Cardiac muscle cell (in vitro differentiated cells and primary cell): ENCODE measurements at places on chromosomes 5 and 9. TPM values are rescaled to one million over a fixed set of nuclear protein-coding genes. Genes with fewer than 3 reads are reported as not detected.
A peak's percentile ranks its signal among the peaks of the same experiment; 100 is the strongest.

DNA sequence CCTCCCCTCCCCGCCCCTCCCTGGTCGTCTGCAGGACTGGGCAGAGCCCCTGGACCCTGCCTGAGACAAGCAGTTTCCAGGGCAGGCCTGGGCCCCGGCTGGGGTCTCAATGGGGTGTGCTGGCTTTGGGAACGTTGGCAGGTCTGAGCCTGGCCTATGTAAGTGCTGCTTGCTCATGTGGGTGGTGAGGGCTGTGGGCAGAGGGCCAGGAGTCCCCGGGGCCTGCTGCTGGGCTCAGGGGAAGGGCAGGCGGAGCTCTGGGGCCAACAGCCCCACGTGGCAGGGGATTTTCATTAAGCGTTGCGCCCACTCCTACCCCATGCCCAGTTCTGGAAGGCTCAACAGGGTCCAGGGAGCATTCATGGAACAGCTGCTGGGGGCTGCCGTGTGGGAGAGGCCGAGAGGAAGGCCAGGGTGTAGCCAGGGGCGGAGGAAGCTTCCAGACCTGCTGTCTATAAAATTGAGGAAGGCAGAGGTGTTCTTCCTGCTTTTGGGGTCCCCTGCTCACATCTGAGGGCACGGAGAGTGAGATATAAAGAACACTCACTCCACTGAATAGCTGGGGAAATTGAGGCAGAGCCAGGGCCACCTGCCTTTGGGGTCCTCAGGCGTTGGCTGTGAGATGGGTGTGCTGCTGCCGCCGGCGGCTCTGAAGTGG, 32.5 kb downstream of the RXRA start:
- H3K27ac ChIP-seq = no peak overlapping the region
- H3K36me3 ChIP-seq = no peaks in the 10 kb centered on the region
- H3K27me3 ChIP-seq = no peaks in the 10 kb centered on the region
- H3K4me3 ChIP-seq = no peak overlapping the region
- H3K4me1 ChIP-seq = peaks cover 23% of the 10 kb centered on the region
- no peak for DNase-seq

GRCh38 chr5:167898361-167899042, 392.9 kb upstream of the WWC1 start:
- no peak for DNase-seq
- no peak overlapping the region for H3K27ac ChIP-seq
- no peaks in the 10 kb centered on the region for H3K36me3 ChIP-seq
- no peaks in the 10 kb centered on the region for H3K4me1 ChIP-seq
- H3K27me3 ChIP-seq = no peaks in the 10 kb centered on the region
- no peak overlapping the region for H3K4me3 ChIP-seq

DNA sequence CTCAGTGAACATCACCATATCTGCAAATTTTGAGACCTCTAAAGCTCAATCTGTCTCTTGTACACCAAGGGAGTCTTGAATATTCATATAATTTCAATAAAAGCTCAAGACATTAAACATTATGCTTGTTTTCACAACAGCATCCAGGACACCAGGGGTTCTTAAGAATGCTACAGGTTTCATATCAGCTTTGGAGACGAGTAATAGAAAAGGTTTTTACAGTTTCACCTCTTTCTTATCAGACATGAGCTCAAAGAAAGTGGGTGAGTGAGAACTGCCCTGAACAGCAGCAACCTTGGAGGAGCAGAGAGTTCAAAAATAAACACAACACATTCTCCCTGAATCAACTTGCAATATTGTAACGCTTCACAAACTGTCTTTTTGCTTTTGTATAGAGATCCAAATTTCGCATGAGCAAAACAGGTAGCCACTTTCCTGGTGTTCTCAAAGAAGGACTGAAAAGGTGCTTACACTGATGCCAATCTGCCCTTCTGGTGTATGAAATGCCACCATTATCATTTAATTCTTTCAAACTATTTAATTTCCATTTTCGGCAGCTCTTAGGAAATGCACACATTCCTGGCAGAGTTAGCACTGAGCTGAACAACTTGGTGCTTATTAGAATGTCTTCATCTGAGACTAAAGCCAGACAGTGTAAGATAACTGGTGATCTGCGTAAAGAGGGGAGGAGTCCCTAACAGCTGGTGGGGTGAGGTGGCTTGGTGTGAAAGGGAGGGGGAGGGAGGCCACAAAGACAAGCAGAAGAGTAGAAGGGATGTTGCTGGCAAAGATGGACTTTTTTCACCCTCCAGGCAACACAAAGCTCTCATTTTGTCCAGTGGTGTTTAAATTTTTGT, 535.3 kb downstream of the PDE4D start:
- H3K27ac ChIP-seq = peak overlapping the region; percentile 97
- no peaks in the 10 kb centered on the region for H3K27me3 ChIP-seq
- no peaks in the 10 kb centered on the region for H3K36me3 ChIP-seq
- H3K4me3 ChIP-seq = peak overlapping the region; percentile 13
- peaks cover 46% of the 10 kb centered on the region for H3K4me1 ChIP-seq
- peak; percentile 96 for DNase-seq

GRCh38 chr9:124553738-124554137, 46.5 kb upstream of the NR5A1 start:
- H3K36me3 ChIP-seq = no peaks in the 10 kb centered on the region
- no peak overlapping the region for H3K4me3 ChIP-seq
- no peaks in the 10 kb centered on the region for H3K27me3 ChIP-seq
- DNase-seq = no peak
- H3K27ac ChIP-seq = no peak overlapping the region
- H3K4me1 ChIP-seq = peaks cover 7% of the 10 kb centered on the region

- H3K27ac ChIP-seq = no peak overlapping the region
- H3K36me3 ChIP-seq = peaks cover 20% of the 10 kb centered on the region
- no peak overlapping the region for H3K4me3 ChIP-seq
- H3K27me3 ChIP-seq = no peaks in the 10 kb centered on the region
Measured at GRCh38 chr5:33999978-34000377, 7.9 kb downstream of the AMACR start.

GRCh38 chr5:54822324-54822687, 163.1 kb downstream of the ESM1 start:
- H3K36me3 ChIP-seq = no peaks in the 10 kb centered on the region
- no peak for DNase-seq
- peaks cover 27% of the 10 kb centered on the region for H3K4me1 ChIP-seq

- DNase-seq = peak; percentile 59
- H3K27ac ChIP-seq = no peak overlapping the region
- no peaks in the 10 kb centered on the region for H3K36me3 ChIP-seq
- H3K4me1 ChIP-seq = peaks cover 4% of the 10 kb centered on the region
- H3K27me3 ChIP-seq = no peaks in the 10 kb centered on the region
Measured at GRCh38 chr9:116447934-116448333, 239.2 kb upstream of the TRIM32 start.

DNA sequence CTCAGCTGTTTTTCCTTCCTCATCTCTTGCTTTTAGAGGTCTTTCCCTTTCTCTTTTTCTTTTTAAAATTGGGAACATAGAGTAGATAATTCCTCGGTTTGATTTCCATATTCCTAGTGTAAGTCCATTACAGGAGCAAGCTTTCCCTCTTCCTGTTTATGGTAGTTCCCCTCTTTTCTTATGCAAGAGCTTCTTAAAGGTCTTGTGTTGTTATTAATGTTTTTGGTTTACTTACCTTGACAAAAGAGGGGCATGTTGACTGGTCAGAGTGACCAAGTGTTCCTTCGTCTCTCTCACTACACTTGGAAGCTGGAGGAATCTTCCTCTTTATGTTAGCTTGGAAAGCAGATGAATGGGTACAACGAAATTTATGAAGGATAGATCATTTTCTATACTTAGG, 8.3 kb downstream of the ATG10 start:
- no peaks in the 10 kb centered on the region for H3K36me3 ChIP-seq
- H3K27me3 ChIP-seq = no peaks in the 10 kb centered on the region
- no peak overlapping the region for H3K27ac ChIP-seq
- no peak for DNase-seq
- H3K4me3 ChIP-seq = no peak overlapping the region

DNA sequence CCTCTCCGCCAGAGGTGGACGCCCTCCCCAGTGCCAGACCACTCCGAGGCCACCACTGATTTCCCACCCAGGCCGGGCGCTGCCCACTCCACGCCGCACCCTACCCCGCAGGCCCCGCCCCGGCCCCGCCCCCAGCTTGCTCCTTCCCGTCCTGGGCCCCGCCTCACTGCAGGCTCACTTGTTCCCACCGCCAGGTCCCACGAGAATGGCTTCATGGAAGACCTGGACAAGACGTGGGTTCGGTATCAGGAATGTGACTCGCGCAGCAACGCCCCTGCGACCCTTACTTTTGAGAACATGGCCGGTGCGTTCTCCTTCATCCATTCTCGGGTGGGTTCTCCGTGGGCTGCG, 6.5 kb downstream of the LRRC26 start:
- peaks cover 100% of the 10 kb centered on the region for H3K27me3 ChIP-seq
- H3K4me3 ChIP-seq = peak overlapping the region; percentile 11
- H3K27ac ChIP-seq = no peak overlapping the region
- no peaks in the 10 kb centered on the region for H3K36me3 ChIP-seq
- peaks cover under 1% of the 10 kb centered on the region for H3K4me1 ChIP-seq

DNA sequence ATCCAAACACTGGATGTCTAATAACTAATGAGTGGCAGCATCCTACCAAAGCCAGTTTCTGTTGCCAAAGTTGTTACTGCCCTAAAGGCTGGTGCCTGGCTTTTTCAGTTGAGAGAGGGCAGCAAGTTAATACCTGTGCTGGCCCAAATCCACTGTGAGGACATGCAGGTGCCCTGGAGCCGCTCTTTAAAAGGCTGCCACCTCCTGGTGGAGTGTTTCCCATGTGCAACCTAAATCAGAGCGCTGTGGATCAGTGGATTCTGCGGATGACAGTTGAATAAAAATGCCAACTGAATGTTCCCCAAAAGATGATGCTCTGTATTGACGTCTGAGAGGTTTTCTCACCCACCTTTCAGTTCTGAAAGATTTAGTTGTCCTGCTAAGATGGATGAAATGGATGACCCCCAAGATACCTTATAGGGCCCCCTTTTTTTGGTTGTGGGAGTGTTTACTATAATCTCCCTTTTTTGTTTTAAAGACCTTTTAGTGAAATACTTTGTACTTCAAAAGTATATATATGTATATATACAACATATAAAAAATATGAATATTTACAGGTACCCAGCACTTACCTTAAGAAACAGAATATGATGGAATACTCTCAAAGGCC, 146.4 kb downstream of the EGFLAM start:
- H3K4me1 ChIP-seq = no peaks in the 10 kb centered on the region
- H3K27ac ChIP-seq = no peak overlapping the region
- no peak for DNase-seq
- no peaks in the 10 kb centered on the region for H3K36me3 ChIP-seq
- no peak overlapping the region for H3K4me3 ChIP-seq

GRCh38 chr5:42819745-42820144, 8.1 kb upstream of the SELENOP start:
- H3K4me3 ChIP-seq = no peak overlapping the region
- H3K36me3 ChIP-seq = no peaks in the 10 kb centered on the region
- DNase-seq = no peak
- H3K27me3 ChIP-seq = no peaks in the 10 kb centered on the region
- no peaks in the 10 kb centered on the region for H3K4me1 ChIP-seq

- no peak overlapping the region for H3K27ac ChIP-seq
- no peak overlapping the region for H3K4me3 ChIP-seq
- H3K27me3 ChIP-seq = peaks cover 100% of the 10 kb centered on the region
- no peaks in the 10 kb centered on the region for H3K36me3 ChIP-seq
- no peak for DNase-seq
Measured at GRCh38 chr9:126642839-126643238, 29.1 kb downstream of the LMX1B start.

CXCL14 gene
- 0.11 and 1.2 TPM in 2 replicates for total RNA-seq

N4BP3 gene
- total RNA-seq = 11.6 and 13.7 TPM in 2 replicates

GCNT4 gene
- 0.07 and 0.18 TPM in 2 replicates for total RNA-seq

RXRA gene
- 46.1 and 50.4 TPM in 2 replicates for total RNA-seq

ADGRV1 gene
- total RNA-seq = 15.5 and 18.4 TPM in 2 replicates

AGPAT2 gene
- total RNA-seq = 59.0 and 72.5 TPM in 2 replicates

NUTM2F gene
- 1.7 TPM in 1 of 2 replicates, not detected in the other for total RNA-seq

C5orf47 gene
- total RNA-seq = 0.57 TPM in 1 of 2 replicates, not detected in the other

SLCO6A1 gene
- total RNA-seq = not detected in 2 replicates
